ENCODE measurements at places on chromosomes 1 and 21. TPM values are rescaled to one million over a fixed set of nuclear protein-coding genes. Genes with fewer than 3 reads are reported as not detected.

The DENND4B gene
- total RNA-seq, result 217 TPM

The NOTCH2NLA gene
- 75.4 TPM for total RNA-seq

The OR2T33 gene
- total RNA-seq, result not detected

The RAB3B gene
- 0.02 TPM for total RNA-seq

The GREM2 gene
- total RNA-seq, result not detected

The AADACL3 gene
- total RNA-seq, result not detected

The EXO1 gene
- 2.3 TPM for total RNA-seq

The PODN gene
- not detected for total RNA-seq

The REG4 gene
- total RNA-seq, result not detected

The OR6K3 gene
- not detected for total RNA-seq

The OR2T29 gene
- 2.1 TPM for total RNA-seq

The B3GALT5 gene
- not detected for total RNA-seq

The OXCT2 gene
- total RNA-seq, result 1.2 TPM

The PPIAL4G gene
- total RNA-seq, result 0.42 TPM

The OR14I1 gene
- not detected for total RNA-seq

The PRDX1 gene
- total RNA-seq, result 351 TPM

The AGMAT gene
- total RNA-seq, result 8.1 TPM

The TFF2 gene
- not detected for total RNA-seq

The NPHS2 gene
- not detected for total RNA-seq

The PAPPA2 gene
- total RNA-seq, result 0.05 TPM

The OVAAL gene
- total RNA-seq, result not detected

The KLF18 gene
- total RNA-seq, result not detected

The PLXNA2 gene
- total RNA-seq, result 0.82 TPM

The SUSD4 gene
- total RNA-seq, result not detected

The SLC22A15 gene
- 4.6 TPM for total RNA-seq

The HRNR gene
- total RNA-seq, result not detected

The LCE3C gene
- not detected for total RNA-seq

The RNU1-1 gene
- total RNA-seq, result 3,526 TPM

The SDHC gene
- total RNA-seq, result 160 TPM

The SYCP1 gene
- total RNA-seq, result not detected

The OR10J1 gene
- not detected for total RNA-seq

Measured in activated B cell treated with CpG ODN at 0.5 μM for 24 hours (primary cell).